ENCODE measurements at places on chromosomes 16 and 17.
A peak's percentile ranks its signal among the peaks of the same experiment; 100 is the strongest.

DNA sequence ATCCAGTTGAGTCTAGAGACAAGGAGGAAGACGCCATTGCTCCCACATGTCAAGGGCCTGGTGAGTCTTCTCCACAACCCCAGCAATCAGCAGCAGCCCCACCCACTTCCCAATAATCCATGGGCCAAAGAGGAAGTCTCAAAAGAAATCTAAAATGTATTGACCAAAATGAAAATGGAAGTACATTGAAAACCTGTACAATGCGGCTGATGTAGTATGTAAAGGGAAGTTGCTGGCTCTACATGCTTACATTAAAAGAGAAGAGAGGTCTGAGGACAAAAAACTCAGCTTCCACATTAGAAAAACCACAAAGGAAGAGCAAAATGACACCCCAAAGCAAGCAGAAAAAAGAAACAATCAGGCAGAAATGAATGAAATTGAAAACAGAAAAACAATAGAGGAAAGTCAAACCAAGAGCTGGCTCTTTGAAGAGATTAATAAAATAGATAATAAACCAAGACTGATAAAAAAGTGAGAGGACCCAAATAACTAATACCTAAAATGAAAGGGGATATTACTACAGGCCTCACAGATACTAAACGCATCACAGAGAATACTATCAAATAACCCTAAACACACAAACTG is 100.6 kb upstream of the METRNL start:
- peak; percentile 35 for DNase-seq

- DNase-seq: peak; percentile 68
Observed at GRCh38 chr16:69089091-69089910, 16.2 kb upstream of the HAS3 start.

DNA sequence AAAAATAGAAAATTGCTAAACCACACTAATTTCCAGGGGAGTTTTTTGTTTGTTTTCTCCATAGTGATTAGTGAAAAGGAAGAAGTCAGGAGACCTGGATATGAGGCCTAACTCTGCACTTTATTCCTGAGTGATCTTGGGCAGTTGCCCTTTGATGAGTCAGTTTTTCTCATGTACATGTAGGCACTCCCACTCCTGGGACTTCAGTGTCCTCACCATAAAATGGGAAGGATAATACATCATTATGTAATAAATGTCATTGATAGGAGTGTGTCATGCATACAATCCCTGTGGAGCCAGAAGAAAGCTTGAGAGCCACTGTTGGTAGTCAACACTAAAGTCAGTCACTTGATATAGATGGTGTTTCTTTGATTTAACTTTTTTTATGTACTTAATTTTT is 32.5 kb downstream of the WIPF2 start:
- peak; percentile 81 for DNase-seq

GRCh38 chr17:6474906-6475305 is 30.7 kb downstream of the PIMREG start:
- no peak for DNase-seq

GRCh38 chr16:74264811-74265210 is 31.8 kb upstream of the PSMD7 start:
- no peak for DNase-seq

DNA sequence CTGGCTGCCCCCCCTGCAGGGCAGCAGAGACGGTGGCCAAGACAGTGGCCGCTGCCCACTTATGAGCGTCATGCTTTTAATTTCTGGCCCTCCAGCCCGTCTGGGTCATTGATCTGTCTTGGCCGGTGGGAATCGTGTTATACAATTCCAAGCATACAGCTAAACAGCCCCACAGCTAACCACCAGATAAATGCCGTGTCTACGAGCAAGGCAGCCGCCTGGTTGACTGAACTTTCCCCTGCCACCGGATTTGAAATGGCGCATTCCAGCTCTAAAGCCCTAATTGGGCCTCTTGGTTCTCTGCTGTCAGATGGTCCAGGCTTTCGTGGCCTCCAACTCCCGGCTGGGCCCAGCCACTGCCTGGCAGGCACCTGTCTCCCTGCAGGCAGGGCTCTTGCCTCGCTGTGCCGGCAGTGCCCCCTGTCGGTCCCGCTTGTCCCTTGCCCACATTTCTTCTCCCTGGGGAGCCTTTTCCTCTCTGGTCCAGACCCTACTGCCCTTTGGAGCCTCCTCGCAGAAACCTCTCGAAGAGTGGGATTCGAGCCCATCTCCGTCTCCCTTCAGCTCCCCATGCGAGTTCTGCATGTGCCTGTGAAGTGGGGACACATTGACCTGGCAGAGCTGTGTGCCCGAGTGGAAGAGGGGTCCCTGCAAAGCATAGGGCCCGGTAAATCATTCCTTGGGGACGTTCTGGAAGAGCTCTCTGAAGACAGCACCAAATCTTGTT is 1.8 kb upstream of the RBFOX3 start:
- peak; percentile 70 for DNase-seq

- peak; percentile 11 for DNase-seq
Observed at GRCh38 chr17:33686171-33686570, 393.1 kb upstream of the ASIC2 start.

DNA sequence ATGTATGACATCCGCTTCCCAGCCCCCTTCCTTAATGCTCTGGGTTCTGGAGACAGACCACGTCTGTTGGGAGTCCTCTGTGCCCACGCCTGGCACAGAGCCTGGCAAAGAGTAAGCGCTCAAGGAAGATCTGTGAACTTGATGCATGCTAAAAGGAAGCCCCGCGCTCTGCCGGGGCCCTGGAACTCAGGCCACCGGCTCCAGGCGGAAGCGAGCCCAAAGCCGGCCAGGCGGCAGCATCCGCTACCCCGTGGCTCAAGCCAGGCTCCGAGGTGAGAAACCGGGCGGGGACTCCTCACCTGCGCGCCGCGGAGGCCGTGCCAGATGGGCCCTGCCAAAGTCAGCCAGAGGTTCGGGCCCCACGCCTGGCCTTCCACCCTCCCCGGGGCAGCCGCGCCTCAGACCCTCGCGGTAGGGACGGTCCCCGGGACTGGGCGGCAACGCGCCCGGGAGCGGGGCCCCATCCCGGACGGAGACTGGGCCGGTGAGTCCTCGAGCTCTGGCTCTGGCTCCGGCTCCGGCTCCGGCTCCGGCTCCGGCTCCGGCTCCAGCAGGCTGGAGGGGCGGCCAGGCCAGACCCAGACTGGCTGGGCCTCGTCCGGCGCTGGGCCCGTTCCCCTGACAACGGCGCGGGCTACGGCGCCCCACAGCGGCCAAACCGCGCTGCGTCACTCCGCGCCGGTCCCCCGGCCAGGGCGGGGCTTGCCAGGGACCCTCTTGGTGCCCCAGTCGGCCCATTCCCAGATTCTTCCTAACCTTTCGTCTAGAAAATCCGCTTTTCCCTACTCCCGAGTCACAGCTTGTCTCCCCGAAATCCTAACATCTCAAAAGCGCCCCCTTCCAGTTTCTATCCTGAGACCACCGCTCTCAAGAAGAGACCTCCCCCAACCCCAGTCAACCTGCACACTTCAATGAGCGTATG is at the start of gene ZDHHC1:
ZDHHC1 (minus strand) TSS at position 606 of the 922 bp plus-strand sequence. CDS start 8,702 bp downstream, outside the sequence.
- no peak for DNase-seq

- DNase-seq: no peak
Observed at GRCh38 chr17:83092931-83093330, 13.5 kb downstream of the METRNL start.

GRCh38 chr17:4577386-4577993 is 6.8 kb upstream of the SMTNL2 start:
- no peak for DNase-seq

DNA sequence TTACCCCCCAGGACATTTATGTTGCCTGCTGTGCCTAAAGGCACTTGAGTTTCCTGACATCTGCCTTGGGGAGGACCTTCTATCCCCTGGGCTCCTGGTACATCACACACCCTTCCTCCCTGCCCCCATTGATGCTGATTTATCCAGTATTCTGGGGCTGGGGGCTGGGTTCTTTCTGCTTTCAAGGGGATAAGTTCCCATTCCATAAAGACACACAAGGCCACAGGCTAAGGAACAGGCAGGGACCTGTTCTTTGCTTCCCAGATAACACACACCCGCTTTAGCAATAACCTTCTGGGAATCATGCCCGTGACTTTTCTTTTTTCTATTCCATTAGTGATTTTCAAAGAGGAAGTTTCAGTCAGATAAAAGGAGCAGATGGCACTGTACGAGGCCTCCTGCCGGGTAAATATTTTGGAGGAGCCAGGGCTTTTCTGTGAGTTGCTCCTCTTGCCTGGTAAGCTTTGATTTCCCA is 30.6 kb downstream of the CHD9 start:
- DNase-seq: peak; percentile 41

DNA sequence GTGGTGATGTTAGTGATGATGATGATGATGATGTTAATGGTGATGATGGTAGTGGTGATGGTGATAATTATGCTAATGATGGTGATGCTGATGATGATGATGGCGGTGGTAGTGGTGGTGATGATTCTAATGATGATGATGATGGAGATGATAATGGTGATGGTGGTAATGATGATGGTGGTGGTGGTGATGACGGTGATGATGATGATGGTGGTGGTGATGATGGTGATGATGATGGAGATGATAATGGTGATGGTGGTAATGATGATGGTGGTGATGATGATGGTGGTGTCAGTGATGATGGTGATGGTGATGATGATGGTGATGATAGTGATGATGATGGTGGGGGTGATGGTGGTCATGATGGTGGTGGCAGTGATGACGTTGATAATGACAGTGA is 132.5 kb downstream of the DNAH9 start:
- DNase-seq: no peak

DNA sequence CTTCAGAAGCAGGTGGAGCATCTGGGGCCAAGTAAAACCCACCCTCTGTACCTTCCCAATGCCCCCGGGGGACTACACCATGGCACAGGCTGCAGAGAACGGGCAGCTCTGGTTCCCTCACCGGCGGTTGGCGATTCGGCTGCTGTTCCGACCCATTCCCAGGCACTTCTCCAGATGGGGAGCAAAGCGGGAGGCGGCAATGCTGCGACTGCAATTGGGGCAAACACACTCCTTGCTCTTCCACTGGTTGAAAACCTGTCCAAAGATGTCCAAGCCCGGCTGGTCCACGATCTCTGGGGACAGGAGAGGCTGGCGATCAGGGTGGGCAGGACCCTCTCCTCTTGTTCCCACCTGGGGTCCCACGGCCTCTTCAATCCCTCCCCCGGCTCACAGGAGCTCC is 2.6 kb downstream of the ATXN7L3 start:
- DNase-seq: no peak

- no peak for DNase-seq
Observed at GRCh38 chr17:67862614-67863217, 37.4 kb downstream of the BPTF start.

GRCh38 chr17:17055286-17056155 is 13.3 kb downstream of the MPRIP start:
- DNase-seq: no peak
